ENCODE measurements at places on chromosomes 16 and 17. TPM values are rescaled to one million over a fixed set of nuclear protein-coding genes. Genes with fewer than 3 reads are reported as not detected.

LGALS9B gene
- total RNA-seq = not detected

RTN4RL1 gene
- 3.2 TPM for total RNA-seq

SPNS3 gene
- not detected for total RNA-seq

TMIGD1 gene
- total RNA-seq = not detected

TVP23A gene
- total RNA-seq = not detected

CRYBA1 gene
- total RNA-seq = not detected

SMTNL2 gene
- total RNA-seq = 0.32 TPM

RPS2 gene
- total RNA-seq = 5,333 TPM

SDR42E1 gene
- total RNA-seq = 1.6 TPM

NOG gene
- total RNA-seq = 1.4 TPM

KRTAP4-4 gene
- not detected for total RNA-seq

CCDC182 gene
- not detected for total RNA-seq

TEKT3 gene
- total RNA-seq = not detected

COG8 gene
- 23.8 TPM for total RNA-seq

SPATA32 gene
- 0.13 TPM for total RNA-seq

DPEP2 gene
- not detected for total RNA-seq

TMEM106A gene
- 1.3 TPM for total RNA-seq

LDAF1 gene
- total RNA-seq = 19.7 TPM

SPATA22 gene
- not detected for total RNA-seq

ALOXE3 gene
- total RNA-seq = 8.8 TPM

NPIPA8 gene
- total RNA-seq = 0.31 TPM

TSPAN10 gene
- 5.2 TPM for total RNA-seq

ABCC12 gene
- total RNA-seq = 0.09 TPM

HS3ST3B1 gene
- total RNA-seq = 0.49 TPM

PPP1R27 gene
- not detected for total RNA-seq

CCL16 gene
- not detected for total RNA-seq

HOXB7 gene
- 31.1 TPM for total RNA-seq

C17orf78 gene
- total RNA-seq = not detected

FBXW10 gene
- 1.1 TPM for total RNA-seq

CTDNEP1 gene
- 235 TPM for total RNA-seq

E2F4 gene
- total RNA-seq = 73.1 TPM

ASPHD1 gene
- total RNA-seq = 30.1 TPM
